GM23248 (cell line): ENCODE measurements at places on chromosomes 2 and 18. TPM values are rescaled to one million over a fixed set of nuclear protein-coding genes. Genes with fewer than 3 reads are reported as not detected.

Gene TBC1D8
- 2.3 and 2.5 TPM in 2 replicates for polyA plus RNA-seq

Gene SLC25A52
- not detected in 2 replicates for polyA plus RNA-seq

Gene ARMC9
- 17.3 and 17.7 TPM in 2 replicates for polyA plus RNA-seq

Gene RBM45
- 17.4 and 17.6 TPM in 2 replicates for polyA plus RNA-seq

Gene CELF4
- polyA plus RNA-seq, result 0.24 TPM in 1 of 2 replicates, not detected in the other

Gene ELOA2
- polyA plus RNA-seq, result not detected in 2 replicates

Gene PDCD1
- polyA plus RNA-seq, result not detected in 2 replicates

Gene DSC1
- polyA plus RNA-seq, result not detected in 2 replicates

GRCh38 chr2:139992078-139992477 lies 1211.9 kb upstream of the NXPH2 start:
- H3K4me3 ChIP-seq, result no peak overlapping the region
- no peaks in the 10 kb centered on the region for H3K4me1 ChIP-seq
- DNase-seq, result no peak
- no peaks in the 10 kb centered on the region for H3K36me3 ChIP-seq

GRCh38 chr2:160694221-160694620 lies 200.6 kb upstream of the RBMS1 start:
- peaks cover 6% of the 10 kb centered on the region for H3K4me1 ChIP-seq
- H3K36me3 ChIP-seq, result no peaks in the 10 kb centered on the region
- no peak for DNase-seq
- H3K27me3 ChIP-seq, result no peaks in the 10 kb centered on the region

DNA sequence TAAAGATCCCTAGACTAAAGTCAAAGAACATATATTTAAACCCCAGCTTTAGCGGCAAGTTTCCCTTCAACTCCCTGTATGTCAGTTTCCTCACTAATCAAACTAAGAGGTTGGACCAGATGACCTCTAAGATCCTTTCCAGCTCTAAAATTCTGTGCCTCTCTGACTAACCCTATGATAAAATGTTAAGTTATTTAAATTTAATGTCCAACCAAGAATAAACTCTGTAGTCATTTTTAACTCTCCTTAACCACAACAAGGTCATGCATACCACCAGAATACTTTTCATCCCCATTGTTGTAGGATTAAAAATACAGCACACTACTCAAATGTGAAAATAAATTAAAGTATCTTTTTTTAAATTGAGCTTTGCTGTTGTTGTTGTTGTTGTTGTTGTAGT lies 5.2 kb upstream of the PDE1A start:
- H3K36me3 ChIP-seq, result no peaks in the 10 kb centered on the region
- peak; percentile 31 for DNase-seq
- H3K27me3 ChIP-seq, result no peaks in the 10 kb centered on the region

- H3K4me1 ChIP-seq, result peaks cover 78% of the 10 kb centered on the region
- no peaks in the 10 kb centered on the region for H3K36me3 ChIP-seq
- H3K27ac ChIP-seq, result peak overlapping the region; percentile 91
- no peaks in the 10 kb centered on the region for H3K27me3 ChIP-seq
- H3K4me3 ChIP-seq, result peak overlapping the region; percentile 47; the same call in 1 of the 2 replicates
Measured at GRCh38 chr2:159137511-159138241, 148.8 kb downstream of the WDSUB1 start.

DNA sequence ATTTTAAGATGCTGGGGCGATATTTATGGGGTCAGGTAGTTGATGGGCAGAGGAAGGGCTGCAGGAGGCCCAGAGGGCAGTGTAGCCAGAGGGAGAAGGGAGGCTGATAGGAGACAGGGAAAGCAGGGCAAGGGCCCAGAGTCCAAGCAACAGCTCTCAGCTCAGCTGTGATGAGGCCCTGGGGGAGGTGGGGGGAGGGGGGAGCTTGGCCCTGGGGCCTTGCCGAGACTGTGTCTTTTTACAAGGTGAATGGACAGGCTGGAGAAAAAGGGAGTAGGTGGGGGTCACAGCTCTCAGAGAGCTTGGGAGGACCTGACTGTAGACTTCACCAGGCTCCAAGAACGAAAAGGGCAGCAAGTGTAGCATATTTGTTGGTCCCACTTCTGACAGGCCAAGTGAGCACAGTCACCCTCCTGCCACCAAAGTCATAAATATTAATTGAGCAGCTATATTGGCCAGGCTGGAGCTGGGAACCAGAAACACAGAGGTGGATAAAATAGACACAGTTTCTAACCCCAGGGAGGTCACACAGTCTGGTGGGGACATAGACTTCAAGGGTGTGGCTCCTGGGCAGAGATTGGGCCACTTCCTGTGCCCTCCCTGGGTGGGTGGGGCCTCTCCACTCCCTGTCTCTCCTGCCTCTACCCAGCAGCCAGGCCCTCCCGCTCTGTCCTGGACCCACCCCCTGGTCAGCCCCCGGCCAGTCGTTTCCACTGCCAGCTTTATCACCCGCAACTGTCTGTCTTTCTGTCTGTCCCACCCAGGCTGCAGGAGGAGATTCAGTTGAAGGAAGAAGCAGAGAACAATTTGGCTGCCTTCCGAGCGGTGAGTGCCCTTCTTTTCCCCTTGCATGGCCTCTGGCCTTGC lies 1.4 kb downstream of the DES start:
- no peak for DNase-seq
- H3K27me3 ChIP-seq, result no peaks in the 10 kb centered on the region
- no peak overlapping the region for H3K4me3 ChIP-seq
- H3K4me1 ChIP-seq, result no peaks in the 10 kb centered on the region
- no peak overlapping the region for H3K27ac ChIP-seq

GRCh38 chr2:128472789-128473174 lies 154.1 kb upstream of the HS6ST1 start:
- no peaks in the 10 kb centered on the region for H3K27me3 ChIP-seq
- H3K4me3 ChIP-seq, result no peak overlapping the region; the same call in 1 of the 2 replicates
- H3K36me3 ChIP-seq, result no peaks in the 10 kb centered on the region
- H3K27ac ChIP-seq, result no peak overlapping the region
- DNase-seq, result peak; percentile 52

GRCh38 chr2:186309901-186310300 lies 176.2 kb upstream of the ZC3H15 start:
- no peaks in the 10 kb centered on the region for H3K4me1 ChIP-seq
- no peaks in the 10 kb centered on the region for H3K27me3 ChIP-seq
- no peak overlapping the region for H3K4me3 ChIP-seq
- no peak for DNase-seq
- no peak overlapping the region for H3K27ac ChIP-seq

DNA sequence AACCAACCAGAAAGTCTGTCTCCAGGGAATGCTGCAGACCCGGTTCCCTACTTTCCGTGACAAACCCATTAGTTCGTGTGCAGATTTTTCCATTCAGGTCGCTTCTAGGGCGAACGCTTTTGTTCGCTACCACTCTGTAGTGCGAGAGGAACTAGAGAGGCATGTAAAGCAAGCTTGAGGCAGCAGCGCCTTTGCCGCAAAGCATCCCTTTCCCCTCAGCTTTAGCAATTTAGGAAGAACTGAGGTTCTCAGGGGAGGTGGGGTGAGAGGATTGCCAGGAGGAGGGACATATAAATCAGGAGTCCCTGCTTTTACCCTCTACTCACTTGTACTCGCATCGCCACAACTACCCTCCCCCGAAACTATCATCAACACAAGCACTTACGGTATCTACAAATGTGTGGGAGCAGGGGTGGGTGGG lies 748 bp upstream of the ZNF804A start:
- no peaks in the 10 kb centered on the region for H3K27me3 ChIP-seq
- peak; percentile 82 for DNase-seq
- peak overlapping the region; percentile 61 for H3K27ac ChIP-seq
- H3K4me1 ChIP-seq, result peaks cover 23% of the 10 kb centered on the region
- H3K36me3 ChIP-seq, result no peaks in the 10 kb centered on the region

DNA sequence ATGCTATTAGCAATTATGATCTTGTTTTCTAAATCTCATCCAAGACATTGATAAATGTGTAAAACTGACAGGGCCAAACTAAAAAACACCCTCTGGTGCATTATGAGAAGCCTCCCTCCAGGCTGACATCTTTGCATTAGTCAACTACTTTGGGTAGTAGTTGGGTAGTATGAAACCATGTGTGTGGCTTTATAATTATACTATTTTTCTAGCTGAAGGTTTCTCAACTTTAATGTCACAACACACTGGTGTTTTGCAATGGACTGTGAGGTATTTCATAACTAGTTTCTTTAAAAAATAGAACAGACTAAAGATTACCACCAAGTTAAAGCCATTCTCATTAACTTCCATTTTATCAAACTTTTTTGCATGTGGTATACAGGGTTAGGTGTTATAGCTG lies 73.1 kb upstream of the RBMS1 start:
- peaks cover 13% of the 10 kb centered on the region; the same call in 1 of the 2 replicates for H3K4me1 ChIP-seq
- H3K4me3 ChIP-seq, result no peak overlapping the region
- H3K36me3 ChIP-seq, result no peaks in the 10 kb centered on the region
- H3K27me3 ChIP-seq, result no peaks in the 10 kb centered on the region

DNA sequence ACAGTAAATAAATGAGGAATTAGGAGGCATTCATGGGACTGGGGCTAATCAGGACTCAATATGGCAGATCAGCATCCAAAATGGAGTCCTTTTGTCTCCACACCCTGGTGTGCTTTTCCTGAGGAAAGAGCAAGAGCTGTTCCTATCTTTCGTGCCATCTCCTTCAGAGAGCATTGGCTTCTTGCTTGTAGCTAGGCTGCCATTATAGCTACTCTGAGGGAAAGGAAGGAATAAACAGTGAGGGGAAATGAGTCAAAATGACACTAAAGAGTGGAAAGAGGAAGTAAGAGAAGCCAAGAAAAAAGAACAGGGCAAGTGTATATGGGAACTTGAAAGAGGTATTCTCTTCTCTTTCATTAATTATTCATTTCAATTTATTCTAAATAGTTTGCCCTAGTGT lies 8.4 kb upstream of the NMI start:
- H3K36me3 ChIP-seq, result no peaks in the 10 kb centered on the region
- H3K4me1 ChIP-seq, result peaks cover 9% of the 10 kb centered on the region
- H3K27me3 ChIP-seq, result no peaks in the 10 kb centered on the region
- H3K27ac ChIP-seq, result no peak overlapping the region
- no peak for DNase-seq

- H3K4me3 ChIP-seq, result no peak overlapping the region
- H3K4me1 ChIP-seq, result no peaks in the 10 kb centered on the region
- H3K27me3 ChIP-seq, result peaks cover 25% of the 10 kb centered on the region
- DNase-seq, result no peak
- H3K27ac ChIP-seq, result no peak overlapping the region
Measured at GRCh38 chr2:106537047-106537446, 49.9 kb downstream of the CD8B2 start.

DNA sequence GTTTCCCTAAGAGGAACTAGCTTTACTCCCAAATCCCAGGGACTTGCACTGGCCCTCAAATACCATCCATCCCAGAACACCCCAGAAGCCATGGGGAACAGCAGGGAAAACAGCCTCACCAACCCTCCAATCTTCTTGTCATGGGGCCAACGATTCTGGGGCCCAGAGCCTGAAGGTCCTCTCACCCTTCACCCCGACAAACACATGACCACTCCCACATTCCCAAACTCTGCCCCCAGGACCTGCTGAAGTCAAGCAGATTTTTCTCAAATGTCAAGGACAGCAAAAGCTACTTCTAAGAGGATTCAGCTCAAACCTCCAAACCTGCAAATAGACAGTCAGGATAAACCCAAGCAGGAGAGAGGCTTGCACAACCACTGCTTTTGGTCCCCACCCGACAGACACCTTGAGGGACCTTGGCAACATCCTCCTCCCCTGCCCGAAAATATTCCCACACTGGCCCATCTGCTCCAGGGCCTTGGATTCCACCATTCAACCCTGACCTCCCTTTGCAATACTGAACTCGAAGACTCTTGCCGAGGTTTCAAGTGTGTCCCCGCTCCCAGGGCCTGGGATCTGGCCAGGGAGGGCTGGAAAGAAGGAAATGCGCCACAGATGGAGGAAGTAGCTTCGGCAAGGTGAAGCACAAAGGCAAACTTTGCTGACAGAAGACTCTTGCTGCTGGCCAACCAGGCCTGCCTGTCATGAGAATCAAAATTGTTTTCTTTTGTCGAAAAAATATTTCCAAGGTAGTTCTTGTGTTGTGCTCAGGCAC lies 143.3 kb downstream of the ZFP36L2 start:
- H3K4me3 ChIP-seq, result peak overlapping the region; percentile 20
- H3K4me1 ChIP-seq, result peaks cover 67% of the 10 kb centered on the region
- no peaks in the 10 kb centered on the region for H3K36me3 ChIP-seq

GRCh38 chr2:18346874-18347273 lies 213.6 kb downstream of the RDH14 start:
- H3K4me3 ChIP-seq, result no peak overlapping the region
- H3K27me3 ChIP-seq, result no peaks in the 10 kb centered on the region
- no peak for DNase-seq
- H3K4me1 ChIP-seq, result no peaks in the 10 kb centered on the region
- H3K36me3 ChIP-seq, result no peaks in the 10 kb centered on the region

GRCh38 chr2:46876741-46877384 lies 38.7 kb downstream of the MCFD2 start:
- H3K27me3 ChIP-seq, result no peaks in the 10 kb centered on the region
- peak; percentile 89 for DNase-seq
- H3K4me1 ChIP-seq, result peaks cover 63% of the 10 kb centered on the region
- H3K36me3 ChIP-seq, result no peaks in the 10 kb centered on the region
- H3K27ac ChIP-seq, result peak overlapping the region; percentile 94
- no peak overlapping the region for H3K4me3 ChIP-seq

GRCh38 chr18:56112984-56113383 lies 525.0 kb upstream of the TCF4 start:
- no peak overlapping the region for H3K4me3 ChIP-seq
- H3K36me3 ChIP-seq, result no peaks in the 10 kb centered on the region
- H3K4me1 ChIP-seq, result no peaks in the 10 kb centered on the region
- no peak overlapping the region for H3K27ac ChIP-seq

DNA sequence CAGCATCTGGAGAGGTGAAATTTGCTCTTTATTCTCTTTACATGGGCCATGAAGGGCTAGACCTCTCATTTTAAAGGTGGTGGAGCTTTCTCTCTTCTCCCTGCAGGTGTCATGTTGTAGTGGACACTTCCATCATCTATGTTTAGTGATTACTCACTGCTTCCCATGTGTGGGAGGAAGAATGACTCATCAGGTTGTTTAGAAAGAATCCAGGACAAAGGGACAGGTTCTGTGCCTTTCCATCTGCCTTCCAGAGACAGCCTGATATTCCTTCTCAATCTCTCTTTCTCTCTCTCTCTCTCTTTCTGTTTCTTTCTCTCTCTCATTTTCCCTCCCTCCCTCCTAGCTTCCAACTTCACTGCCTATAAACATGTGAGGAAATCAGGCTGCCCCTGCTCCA lies 38.7 kb downstream of the SCG2 start:
- H3K4me1 ChIP-seq, result peaks cover 7% of the 10 kb centered on the region; the same call in 1 of the 2 replicates
- H3K27ac ChIP-seq, result no peak overlapping the region
- peak; percentile 90 for DNase-seq
- H3K27me3 ChIP-seq, result no peaks in the 10 kb centered on the region
- H3K36me3 ChIP-seq, result no peaks in the 10 kb centered on the region

- DNase-seq, result no peak
- no peak overlapping the region for H3K27ac ChIP-seq
- H3K4me1 ChIP-seq, result no peaks in the 10 kb centered on the region
- no peaks in the 10 kb centered on the region for H3K27me3 ChIP-seq
- H3K36me3 ChIP-seq, result no peaks in the 10 kb centered on the region
Measured at GRCh38 chr2:232295971-232296370, 82.6 kb upstream of the ALPP start.

GRCh38 chr2:203225423-203226039 lies 13.3 kb upstream of the CYP20A1 start:
- peak; percentile 41 for DNase-seq
- no peak overlapping the region for H3K4me3 ChIP-seq
- H3K4me1 ChIP-seq, result no peaks in the 10 kb centered on the region
- no peaks in the 10 kb centered on the region for H3K36me3 ChIP-seq
- no peak overlapping the region for H3K27ac ChIP-seq
